ENCODE measurements at places on chromosomes 4 and X.

DNA sequence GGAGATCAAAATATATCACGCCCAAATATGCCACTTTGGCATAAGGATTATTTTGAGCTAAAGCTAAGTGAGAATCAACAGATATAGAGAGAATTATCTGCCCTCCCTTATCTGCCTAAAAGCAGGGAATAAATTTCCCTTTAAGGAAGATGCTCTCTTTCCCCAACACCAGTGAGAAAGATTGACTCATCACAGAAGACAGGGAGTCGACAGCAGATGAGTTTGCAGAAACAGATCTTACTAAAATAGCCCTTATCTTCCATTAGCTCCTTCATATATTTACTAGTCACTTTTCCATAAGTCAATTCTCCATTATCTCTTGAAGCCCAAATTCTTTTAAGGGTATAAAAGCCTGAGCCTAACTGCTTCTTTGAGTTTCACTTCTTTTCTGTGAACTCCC, 156.6 kb downstream of the CAMK2D start:
- no peak for DNase-seq

- no peak for DNase-seq
Measured at GRCh38 chrX:10062980-10063379, 93.8 kb upstream of the CLCN4 start.

GRCh38 chr4:83408908-83409307, 46.7 kb downstream of the HELQ start:
- DNase-seq = no peak

GRCh38 chr4:14375816-14376215, 626.5 kb upstream of the CPEB2 start:
- DNase-seq = no peak

DNA sequence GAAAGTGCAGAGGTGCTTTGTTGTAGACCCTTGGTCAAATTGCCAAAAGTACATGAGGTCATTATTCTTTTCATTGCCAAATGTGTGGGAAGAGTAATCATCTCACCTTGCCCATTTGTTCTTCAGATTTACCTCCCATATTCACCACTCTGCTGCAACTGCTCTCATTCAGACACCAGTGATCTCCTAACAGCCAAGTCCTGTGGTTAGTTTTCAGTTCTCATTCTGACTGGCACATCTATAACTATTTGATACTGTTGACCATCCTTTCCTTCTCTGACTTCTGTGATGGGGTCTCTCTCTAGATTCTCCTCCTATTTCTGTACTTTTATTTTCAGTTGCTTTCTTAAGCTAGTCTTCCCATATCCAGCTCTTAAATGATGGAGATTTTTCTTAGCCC, 39.8 kb downstream of the GRIA3 start:
- no peak for DNase-seq

- DNase-seq = no peak
Measured at GRCh38 chr4:86013621-86014020, 346.2 kb downstream of the MAPK10 start.

- DNase-seq = no peak
Measured at GRCh38 chr4:84499624-84499982, 511 bp upstream of the NKX6-1 start.

GRCh38 chrX:20547611-20548051, 280.9 kb upstream of the RPS6KA3 start:
- DNase-seq = no peak

DNA sequence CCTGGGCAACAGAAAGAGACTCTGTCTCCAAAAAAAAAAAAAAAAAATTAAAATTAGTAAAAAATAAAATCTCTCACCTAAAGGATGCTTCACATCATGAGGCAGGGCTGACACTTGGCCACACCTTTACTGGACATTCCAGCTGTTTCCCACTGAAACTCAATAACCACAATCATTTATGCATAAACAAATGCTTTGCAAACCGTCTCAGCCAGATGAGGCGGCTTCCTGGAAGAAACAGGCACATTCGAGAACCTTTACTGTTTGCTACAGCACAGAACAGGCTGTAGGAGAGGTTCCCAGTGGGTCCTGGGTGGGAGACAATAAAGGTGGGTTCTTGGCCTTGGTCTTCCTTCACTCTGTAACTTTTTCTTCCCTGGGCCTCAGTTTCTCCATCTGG, 10.9 kb upstream of the TBC1D14 start:
- no peak for DNase-seq

- DNase-seq = no peak
Measured at GRCh38 chrX:145524931-145525330, 277.6 kb downstream of the SPANXN1 start.

- no peak for DNase-seq
Measured at GRCh38 chr4:174657472-174657871, 135.2 kb upstream of the HPGD start.

GRCh38 chr4:180542445-180543100, 1700.6 kb upstream of the TENM3 start:
- DNase-seq = no peak

DNA sequence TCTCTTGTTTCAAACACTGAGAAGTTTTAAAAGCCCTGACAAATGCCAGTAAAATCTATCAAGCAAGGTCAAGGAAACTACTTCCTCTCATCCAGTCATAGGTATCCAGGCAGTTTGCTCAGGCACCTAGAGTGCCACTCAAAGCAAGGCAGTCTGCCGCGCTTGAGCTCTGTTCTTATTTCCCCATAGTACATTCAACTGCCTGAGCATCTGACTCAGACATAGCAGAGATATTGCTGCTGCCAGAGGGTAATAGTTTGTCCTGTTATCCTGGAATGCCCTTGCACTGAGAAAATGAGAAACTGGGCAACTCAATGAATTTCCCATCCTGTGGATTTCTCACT, 16.1 kb upstream of the ATP8A1 start:
- no peak for DNase-seq

DNA sequence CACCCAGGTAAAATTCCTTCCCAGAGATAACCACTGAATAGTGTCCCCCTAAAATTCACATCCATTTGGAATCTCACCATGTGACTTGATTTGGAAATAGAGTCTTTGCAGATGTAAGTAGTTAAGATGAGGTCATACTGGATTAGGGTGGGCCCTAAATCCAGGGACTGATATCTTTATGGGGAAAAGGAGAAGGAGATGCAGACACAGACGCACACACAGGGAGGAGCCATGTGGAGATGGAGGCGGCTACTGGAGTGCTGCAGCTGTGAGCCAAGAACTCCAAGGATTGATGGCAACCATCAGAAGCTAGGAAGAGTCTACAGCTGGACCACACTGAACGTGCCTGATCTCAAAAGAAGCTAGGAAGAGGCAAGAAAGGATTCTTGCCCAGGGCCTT, 96.6 kb upstream of the SRD5A3 start:
- no peak for DNase-seq

DNA sequence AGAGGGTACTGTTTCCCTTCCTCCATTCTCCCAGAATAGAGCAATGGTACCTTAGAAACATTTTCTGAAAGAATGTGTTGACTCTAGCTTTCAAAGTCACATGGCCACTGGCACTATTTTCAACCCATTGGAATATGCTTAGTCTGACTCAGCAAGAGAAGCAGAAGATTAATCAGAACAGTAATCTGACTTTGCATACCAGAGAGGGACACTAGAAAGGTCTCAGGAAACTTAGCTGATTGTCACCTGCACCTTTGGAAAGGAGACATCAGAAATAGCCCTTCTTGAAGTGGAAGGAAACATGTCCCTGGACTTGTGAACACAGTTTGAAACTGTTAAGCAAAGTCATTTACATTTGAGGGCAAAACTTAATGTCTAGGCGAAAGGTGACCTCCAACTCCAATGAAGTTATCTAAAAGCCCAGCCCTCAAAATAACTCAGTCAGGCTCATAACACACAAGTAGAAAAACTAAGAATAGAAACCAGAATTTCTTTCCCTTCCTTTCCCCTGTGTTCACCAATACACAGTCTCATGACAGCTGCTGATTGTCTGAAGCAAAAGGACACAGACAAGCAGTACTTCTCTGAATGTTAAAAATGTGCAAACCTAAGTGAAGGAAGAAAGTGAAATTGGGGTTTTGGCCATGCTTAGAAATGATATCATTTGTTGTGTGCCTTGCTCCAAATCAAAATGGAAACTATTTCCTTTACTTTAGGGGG, 270.8 kb downstream of the GRIA3 start:
- no peak for DNase-seq

- no peak for DNase-seq
Measured at GRCh38 chrX:154074199-154074598, 23.3 kb downstream of the MECP2 start.

- DNase-seq = peak; percentile 41
Measured at GRCh38 chr4:121726642-121727268, 30.0 kb upstream of the ANXA5 start.

Measured in CD4-positive, alpha-beta T cell treated with Interleukin-6 at 100 ng/mL for 8 hours (primary cell).